ENCODE measurements at places on chromosomes 7 and 10.

DNA sequence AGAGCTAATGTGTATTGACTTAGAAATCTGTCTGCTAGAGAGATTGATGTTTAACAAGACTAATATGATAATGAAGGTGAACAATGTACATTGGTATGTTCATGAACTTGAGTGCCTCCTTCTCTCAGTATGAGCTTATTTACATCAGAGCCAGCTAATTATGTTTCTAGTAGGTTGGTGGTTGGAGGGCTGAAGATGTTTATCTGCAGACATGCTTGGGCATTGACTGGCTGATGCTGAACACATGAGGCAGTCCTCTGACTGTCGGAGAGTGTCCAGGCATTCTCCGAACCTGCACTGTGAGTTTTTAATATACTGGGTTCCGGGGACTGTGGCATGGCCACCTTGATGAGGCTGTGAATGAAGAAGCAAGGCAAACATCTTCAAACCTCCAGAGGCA is 47.5 kb downstream of the BMPER start:
- DNase-seq = no peak

- no peak for DNase-seq
These were observed 82.1 kb downstream of the USP6NL start for GRCh38 chr10:11529276-11529903.

DNA sequence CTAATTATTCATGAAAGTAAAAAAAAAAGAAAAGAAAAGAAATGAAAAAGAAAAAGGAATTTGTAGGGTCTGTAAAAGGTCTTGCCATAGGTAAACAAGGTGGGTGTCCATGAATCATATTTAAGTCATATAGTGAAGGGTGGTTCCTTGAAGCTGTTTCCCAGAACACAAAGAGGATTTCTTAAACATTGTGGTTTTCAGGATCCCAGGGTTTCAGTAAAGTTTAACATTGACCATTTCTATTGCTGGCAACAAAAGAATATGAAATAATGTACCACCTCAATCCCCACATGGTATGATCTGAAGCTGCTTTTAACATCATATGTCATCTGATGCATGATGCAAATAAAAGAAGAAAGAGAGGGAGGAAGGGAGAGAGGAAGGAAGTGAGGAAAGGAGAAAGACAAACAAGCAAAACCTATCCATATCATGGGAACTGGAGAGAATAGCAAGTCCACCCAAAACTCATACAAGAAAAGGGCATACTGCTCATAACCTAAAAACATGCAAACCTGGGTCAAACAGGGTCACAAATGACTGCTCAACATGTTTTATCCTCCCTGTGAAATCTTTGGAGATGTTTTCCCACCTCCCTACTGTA is 663.5 kb downstream of the SORCS1 start:
- DNase-seq = no peak

GRCh38 chr10:10792681-10793080 is 225.0 kb upstream of the CELF2 start:
- DNase-seq = no peak

GRCh38 chr7:119007236-119007635 is 782.7 kb downstream of the ANKRD7 start:
- no peak for DNase-seq

DNA sequence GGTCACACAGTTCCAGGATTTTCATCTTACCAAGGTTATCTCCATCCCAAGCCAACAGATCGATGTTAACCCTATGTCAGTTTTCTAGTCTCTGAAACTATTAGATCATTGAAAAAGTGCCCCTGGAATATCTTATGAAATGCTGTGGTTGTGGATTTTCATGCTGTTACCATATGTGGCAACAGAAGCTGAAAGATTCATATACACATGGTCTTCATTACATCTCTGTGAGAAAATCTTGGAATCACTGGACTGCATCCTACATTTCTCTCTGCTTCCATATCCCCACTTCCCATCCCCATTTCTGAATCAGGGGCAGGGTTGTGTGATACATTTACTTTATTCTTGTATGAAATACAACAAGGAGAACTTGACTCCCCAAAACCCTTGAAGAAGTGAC is 146.1 kb downstream of the SLC16A9 start:
- no peak for DNase-seq

DNA sequence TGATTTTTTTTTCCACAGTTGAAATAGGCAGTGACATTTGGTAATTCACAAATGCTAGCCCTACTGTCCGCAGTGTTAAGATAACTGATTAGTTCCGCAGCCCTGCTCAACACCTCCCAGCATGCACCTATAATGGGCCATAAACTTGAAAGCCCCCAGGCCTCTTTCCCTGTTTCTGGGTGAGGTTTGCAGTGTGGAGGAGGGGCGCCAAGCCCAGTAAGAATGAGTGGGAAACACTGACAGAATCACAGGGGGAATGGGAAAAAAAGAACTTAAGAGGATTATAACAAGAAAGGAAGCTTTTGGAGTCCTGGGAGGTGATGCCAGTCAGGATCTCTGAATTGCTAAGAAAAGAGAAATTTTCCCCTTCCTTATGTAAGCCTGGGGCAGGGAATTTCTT is 39.6 kb upstream of the SP8 start:
- DNase-seq = no peak

DNA sequence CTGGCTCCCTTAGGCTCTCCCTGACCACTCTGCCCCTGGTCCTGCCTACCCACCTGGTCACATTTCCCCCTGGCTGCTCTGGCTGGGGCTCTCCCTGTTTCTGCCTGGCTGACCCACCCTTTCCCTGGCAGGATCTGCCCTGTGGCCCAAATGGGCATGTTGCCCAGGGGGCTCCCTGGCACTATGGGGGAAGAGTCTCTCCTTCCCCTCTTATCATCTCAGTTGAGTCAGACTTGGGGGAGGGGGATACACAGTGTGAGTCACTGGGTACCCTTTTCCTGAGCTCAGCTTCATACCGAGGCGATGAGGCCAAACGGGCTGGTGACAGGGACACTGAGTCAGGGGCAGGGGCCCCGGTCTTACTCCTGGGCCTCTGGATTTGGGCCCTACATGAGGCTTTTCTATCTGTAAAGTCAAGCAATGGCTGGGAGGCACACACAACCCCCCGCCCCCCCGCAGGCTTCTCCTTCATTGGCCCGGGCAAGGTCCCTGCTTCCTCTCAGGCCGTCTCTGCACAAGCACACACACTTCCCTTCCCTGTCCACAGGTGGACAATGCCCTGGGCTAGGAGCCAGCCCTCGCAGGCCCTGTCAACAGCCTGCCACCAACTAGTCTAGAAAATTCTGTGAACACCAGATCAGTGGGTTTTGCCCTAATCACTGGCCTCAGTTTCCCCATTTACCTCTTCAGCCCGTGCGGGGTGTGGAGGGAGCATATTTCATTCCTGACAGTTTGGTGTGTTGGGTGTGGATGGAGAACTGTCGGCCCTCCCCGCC is 627 bp upstream of the FLNC start:
- DNase-seq = no peak

DNA sequence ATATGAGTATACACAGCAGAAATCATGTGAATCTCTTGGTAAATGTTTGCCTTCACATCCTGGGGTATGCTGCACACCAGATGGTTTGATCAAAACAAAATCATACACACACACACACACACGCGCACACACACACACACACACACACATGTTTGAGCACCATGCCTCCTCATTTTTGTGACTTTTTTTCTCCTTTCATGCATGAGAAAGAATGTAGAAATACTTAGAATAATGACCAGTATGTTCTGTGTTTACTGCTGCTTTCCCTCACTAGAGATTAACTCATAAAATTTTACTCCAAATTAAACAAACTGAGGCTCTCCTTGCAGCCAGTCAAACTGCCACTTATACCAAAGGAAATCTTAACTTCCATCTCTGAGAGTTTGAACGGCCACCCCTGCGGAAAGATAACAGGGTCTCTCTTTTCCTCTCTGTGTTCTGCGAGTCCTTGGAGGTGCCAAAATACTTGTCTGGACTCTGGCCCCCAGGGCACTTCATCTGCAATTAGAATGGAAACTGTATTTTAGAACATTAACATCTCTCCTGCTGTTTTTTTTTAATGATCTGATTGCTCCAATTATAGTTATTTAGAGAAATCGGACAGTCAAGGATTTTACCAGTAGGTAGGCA is 320.8 kb upstream of the NFE2L3 start:
- no peak for DNase-seq

GRCh38 chr7:71140264-71140663 is 8.3 kb downstream of the GALNT17 start:
- DNase-seq = no peak

GRCh38 chr7:47888371-47889265 is 59.6 kb downstream of the PKD1L1 start:
- DNase-seq = no peak

DNA sequence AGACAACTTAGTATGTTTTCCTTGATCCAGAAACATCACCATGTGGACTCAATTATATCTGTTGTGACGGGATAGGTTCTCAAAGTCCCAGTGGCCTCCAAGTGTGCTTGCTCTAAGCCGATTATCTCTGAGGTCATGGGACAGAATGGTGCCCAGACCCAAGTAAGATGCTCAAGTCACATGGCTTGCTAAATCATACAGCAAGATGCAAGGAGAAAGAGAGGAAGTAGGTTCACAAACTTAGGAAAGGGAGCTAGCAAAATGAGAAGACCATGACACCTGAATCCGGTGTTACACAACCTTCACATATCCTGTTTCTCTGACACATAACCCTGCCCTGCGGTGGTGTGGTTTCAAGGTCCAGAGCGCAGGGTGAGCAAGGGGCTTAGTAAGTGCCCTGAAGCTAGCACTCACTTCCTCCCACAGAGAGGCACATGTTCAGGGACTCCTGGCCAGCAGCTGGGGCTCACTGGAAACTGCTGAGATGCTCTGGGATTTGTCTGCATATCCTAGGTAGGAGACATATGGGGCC is 590.9 kb upstream of the ANKRD30A start:
- no peak for DNase-seq

GRCh38 chr7:12475362-12476063 is 71.8 kb upstream of the VWDE start:
- DNase-seq = no peak

DNA sequence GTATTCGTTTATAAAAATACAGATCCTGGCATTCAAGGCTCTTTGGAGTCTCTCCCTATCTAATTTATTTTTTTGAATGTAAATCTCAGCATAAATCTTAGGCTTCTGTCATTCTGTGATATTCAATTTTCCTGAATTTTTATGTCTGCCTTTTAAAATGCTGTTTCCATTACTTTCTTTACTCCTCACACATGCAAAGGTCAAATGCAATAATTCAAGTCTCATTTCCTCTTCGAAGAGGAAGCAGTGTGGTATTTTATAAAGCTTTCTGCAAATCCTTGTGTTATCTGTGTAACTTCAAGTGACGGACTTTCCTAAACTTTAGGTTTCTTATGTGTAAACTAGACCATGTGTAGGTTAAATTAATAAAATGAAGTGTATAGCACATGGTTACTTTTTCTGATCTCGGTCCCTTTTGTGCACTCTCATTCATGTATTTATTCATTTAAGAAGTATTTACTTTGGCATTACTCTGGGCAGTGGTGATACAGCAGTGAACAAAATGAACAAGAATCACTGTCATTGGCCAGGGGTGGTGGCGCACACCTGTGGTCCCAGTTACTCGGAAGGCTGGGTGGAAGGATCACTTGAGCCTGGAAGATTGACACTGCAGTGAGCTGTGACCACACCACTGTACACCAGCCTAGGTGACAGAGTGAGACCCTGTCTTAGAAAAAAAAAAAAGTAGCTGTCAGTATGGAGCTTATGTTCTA is 332.2 kb downstream of the EXOC4 start:
- DNase-seq = no peak

GRCh38 chr7:18648849-18649758 is 153.6 kb downstream of the HDAC9 start:
- DNase-seq = no peak

DNA sequence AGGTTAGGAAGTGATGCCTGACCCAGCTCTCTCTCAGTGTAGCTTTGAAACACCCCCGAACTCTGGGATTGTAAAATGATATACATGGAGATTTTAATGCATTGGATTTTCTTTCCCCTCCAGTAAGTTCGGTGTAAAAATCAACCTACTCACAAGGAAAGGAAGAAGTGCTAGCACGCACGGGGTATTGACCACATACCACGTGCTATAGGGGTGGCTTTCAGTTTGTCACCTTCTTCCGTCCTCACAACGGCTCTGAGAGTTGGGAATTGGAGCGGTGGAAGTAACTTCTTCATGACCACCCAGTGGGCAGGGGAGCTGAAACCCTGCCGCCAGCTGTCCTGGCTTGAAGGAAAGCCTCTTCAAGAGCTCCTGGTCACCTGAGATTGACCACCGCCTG is 149.4 kb upstream of the PRR15 start:
- DNase-seq = no peak

DNA sequence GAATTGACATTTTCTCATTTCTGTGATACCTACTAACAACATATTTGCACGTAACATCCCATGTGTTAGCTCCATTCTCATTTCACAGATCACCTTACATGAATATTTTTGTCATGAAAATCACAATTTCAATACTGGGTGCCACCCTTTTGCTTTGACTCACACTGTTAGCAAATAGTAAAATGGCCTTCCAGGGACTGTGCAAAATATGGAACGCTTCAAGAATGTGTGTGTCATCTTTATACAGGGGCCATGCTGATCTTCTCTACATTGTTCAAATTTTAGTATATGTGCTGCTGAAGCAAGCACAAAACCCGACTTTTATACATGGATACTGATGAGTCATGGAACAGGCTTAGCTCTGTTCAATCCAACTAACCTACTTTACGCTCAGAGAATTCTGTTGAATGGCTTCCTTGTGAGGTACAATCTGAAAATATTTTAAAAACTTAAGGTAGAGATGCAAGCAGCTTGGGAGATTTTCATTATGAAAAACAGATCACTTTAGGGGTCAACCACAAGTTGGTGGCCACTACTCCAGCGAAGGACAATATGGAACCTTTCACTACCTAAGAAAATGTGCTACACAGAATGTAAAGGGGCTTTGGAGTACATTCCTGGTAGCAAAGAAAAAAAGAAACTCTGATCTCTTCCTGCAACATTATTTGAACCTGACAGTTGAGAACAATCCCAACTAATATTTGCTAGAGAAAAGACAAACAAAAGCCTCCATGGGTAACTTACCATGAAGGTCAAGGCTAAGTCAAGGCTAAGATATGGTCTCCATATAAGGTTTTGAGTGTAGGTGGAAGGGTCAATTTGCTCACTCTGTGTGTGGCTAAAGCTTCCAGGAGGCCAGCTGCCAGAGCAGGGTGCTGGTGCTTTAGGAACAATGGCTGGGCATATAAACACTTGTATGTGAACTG is 11.9 kb downstream of the ANKRD26 start:
- DNase-seq = no peak

DNA sequence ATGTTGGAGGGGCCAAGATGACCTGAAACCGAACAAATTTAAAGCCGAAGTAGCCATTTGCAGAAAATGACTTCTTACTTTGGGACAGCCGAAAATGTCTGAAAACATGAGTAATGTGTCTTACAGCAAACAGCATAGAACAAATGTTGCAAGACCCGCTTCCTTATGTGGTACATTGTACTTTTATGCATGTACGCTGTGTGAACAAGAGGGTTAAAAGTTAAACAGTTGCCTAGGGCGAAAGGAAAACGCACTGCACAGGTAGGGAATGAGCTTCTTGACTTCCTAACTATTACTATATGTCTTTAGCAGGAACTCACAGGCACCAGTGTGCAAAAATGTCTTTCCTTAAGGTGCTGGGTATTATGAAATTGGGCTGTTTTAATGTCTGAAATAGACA is 303.5 kb upstream of the MGMT start:
- DNase-seq = no peak

Data from stimulated activated CD4-positive, alpha-beta T cell treated with anti-CD3 and anti-CD28 coated beads, TNF-alpha, amount 100 ng/mL, for 4 hours (primary cell).